ENCODE measurements at places on chromosomes 4 and X.

- peak; percentile 29 for DNase-seq
Measured at GRCh38 chrX:47623540-47624027, 3.9 kb upstream of the SYN1 start.

- DNase-seq: no peak
Measured at GRCh38 chr4:95715830-95716229, 124.1 kb upstream of the PDHA2 start.

- DNase-seq: no peak
Measured at GRCh38 chrX:19195243-19195610, 73.0 kb upstream of the ADGRG2 start.

DNA sequence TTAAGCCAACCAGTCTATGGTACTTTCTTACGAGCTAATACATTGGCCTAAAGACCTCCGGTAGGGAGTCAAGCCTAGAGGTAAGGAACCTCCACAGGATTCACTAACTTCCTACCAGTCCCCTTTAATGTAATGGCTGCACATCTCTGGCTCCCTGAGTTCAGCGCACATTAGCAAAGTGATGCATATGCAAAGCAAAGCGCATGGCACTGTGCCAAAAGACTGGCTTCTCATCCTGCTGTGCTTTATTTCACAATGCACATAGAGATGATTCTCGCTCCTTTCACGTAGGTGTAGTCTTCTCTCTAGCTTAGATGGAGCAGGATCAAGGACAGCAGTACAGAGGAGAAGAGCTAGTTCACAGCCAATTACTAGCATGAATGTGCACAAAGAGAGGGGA lies 14.6 kb upstream of the CLTRN start:
- no peak for DNase-seq

DNA sequence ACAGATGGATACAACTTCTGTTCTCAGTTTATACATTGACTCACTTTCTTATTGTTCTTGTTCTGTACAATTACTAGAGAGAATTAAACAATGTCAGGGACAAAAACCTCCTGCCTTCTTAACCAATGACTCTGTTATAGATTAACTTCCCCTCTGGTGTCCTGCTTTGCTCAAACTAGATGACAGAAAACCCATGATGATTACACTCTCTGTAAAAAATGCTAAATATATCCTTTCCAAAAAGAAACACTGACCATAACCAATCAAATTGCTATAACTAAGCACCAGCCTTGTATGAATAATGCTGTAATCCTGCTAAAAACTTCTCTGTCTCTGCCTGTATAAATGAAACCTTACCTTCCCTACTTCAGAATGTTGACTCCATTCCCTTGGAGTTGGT lies 29.8 kb upstream of the IL13RA2 start:
- no peak for DNase-seq

Data from stimulated activated CD4-positive, alpha-beta T cell treated with anti-CD3 and anti-CD28 coated beads, Interleukin-1b, Interleukin-23, amount 100 ng/mL, for 1 hour (primary cell).